ENCODE measurements at places on chromosomes 16 and 17.

- DNase-seq, result no peak
Observed at GRCh38 chr16:3797904-3798811, 80.8 kb upstream of the TRAP1 start.

- DNase-seq, result peak; percentile 19
Observed at GRCh38 chr17:59844884-59845594, 47.7 kb downstream of the TUBD1 start.

DNA sequence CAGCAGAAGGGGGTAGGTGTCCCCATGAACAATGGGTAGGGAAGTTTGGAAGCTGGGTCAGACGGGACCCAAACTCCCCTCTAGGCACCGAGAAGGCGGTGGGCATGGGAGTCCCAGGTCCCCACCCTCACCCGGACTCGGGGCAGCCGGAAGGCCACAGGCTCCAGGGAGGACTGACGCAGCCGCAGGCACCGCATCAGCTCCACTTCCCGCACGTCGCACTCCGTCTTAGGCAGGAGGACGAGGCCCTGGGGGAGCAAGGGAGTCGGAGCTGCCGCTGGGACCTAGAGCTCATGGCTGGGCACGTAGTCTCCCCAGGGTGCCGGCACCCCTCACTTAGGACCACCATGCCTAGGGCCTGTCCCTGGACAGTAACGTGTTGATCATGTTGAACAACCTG lies 7.1 kb upstream of the PAM16 start:
- no peak for DNase-seq

DNA sequence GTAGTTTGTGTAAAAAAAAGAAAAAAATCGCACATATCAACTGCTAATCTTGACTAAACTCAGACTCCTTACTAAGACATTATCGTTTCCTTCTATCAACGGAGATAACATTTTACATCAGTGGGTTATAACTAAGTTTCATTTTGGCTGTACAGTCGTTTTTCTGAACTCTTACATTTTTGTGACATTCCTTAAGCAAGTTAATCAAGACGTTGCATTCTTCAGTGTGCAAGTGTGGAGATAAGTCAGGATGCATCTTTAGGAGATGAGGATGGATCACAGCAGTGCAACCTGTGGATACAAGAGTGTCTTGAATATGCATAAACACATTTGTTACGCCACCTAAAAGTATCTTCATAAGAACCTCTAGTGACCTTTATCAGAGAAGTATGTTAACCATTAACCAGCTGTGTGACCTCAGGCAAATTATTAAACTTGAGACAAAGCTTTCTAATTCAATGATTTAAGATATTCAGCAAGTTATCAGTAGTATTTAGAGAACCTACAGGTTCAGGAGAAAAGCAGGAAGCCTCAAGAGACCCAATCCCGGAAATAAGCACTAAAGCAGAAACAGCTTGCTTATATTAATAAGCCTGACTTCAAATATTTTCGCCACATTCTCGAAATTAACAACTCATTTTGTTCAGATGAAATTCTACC lies 9.4 kb downstream of the CMC2 start:
- no peak for DNase-seq

DNA sequence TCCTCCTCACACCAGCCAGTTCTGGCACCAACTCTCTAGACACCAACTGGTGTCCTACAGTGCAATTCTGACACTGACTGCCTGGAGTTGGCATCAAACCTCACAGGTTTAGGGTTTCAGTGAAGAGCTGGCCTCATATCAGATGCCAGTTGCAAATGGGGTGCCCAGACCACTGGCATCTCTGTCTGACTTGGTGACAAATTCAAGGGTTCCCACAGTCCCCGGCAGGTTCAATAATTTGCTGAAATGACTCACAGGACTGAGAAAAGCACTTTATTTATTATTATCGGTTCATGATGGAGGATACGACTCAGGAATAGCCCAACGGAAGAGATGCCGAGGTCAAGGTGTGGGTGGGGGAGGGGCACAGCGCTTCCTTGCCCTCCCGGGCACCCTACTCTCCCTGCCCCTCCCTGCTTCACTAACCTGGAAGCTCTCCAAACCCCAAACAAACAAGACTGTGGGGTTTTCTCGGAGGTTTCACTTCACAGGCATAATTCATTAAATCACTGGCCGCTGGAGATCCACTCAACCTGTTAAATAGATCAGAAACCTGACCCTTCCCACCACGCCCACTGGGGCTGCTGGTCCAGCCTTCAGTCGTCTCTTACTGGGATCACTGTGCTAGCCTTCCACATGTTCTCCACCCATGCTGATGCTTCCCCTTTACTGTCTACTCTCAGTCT lies 1.7 kb upstream of the NLRP1 start:
- DNase-seq, result peak; percentile 10

DNA sequence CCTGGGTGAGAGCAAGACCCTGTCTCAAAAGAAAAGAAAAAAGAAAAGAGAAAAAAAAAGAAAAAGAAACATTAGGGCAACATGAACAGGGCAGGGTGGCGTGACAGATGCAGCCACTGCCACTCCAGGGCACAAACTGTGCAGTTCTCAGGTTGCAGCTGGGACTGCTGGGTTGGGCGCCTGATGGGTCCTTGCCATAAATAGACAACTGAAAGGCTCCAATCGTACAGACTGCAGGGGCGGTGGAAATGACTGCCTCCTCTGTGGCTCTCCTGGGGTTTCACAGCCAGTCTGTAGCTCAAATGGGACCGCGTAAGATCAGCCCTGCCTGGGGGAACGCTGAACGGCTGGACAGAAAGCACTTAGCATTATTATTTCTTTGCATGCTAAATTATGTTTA lies 130.7 kb downstream of the CPPED1 start:
- DNase-seq, result no peak

- DNase-seq, result peak; percentile 57
Observed at GRCh38 chr16:29290631-29291247, 115.8 kb downstream of the NPIPB11 start.

DNA sequence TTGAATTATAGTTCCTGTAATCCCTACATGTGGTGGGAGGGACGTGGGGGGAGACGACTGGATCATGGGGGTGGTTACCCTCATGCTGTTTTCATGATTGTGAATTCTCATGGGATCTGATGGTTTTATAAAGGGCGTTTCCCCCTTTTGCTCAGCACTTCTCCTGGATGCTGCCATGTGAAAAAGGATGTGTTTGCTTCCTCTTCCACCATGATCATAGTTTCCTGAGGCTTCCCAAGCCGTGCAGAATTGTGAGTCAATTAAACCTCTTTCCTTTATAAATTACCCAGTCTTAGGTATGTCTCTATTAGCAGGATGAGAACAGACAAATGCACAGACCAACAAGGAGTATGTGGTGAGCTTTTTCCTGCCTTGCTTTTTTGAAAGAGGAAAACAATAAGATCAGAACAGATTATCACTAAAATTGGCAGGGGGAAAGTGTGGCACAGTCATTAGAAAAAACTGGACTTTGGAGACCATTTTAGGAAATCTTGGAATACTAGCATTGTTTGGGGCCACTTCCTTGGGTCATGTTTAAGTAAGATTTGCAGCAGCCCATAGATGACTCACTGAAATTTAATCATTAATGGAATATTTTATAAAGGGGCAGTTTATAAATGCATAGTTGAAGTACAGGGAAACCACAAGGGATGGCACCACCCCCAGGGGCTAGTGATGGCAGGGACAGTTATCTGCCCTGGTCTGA lies 352.8 kb downstream of the CDH13 start:
- no peak for DNase-seq

DNA sequence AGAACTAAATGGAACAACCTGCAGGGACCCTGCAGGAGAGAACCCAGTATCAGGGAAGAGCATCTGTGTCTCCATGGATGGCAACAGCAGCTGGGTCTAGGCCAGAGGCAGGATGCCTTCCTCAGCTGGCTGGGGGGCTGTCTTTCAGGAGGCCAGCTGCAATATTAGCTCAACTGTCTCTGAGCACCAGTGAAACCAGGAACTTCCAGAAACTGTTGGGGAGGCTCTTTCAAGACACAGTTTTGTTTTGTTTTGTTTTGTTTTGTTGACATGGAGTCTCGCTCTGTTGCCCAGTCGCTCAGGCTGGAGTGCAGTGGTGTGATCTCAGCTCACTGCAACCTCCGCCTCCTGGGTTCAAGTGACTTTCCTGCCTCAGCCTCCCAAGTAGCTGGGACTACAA lies 7.6 kb downstream of the GPR142 start:
- peak; percentile 30 for DNase-seq

DNA sequence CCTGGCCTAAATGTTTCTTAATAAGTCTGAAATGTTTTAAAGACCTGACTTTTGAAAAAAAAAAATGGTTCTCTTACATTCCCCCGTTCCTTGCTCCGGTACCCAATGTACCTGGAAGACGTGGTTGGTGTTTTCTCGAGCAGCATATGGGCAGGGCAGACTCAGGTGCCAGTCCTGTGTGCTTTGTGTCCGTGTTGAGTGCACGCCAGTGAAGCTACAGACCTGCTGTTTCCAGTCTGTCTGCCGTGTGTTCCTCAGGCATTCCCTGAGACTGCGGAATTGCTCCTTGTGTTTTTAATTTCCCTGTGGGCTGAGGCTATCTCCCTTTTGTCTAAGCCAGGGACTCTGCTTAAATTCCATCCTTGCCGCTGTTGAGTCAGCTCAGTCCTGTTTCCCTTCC lies 11.7 kb upstream of the IL17C start:
- no peak for DNase-seq

DNA sequence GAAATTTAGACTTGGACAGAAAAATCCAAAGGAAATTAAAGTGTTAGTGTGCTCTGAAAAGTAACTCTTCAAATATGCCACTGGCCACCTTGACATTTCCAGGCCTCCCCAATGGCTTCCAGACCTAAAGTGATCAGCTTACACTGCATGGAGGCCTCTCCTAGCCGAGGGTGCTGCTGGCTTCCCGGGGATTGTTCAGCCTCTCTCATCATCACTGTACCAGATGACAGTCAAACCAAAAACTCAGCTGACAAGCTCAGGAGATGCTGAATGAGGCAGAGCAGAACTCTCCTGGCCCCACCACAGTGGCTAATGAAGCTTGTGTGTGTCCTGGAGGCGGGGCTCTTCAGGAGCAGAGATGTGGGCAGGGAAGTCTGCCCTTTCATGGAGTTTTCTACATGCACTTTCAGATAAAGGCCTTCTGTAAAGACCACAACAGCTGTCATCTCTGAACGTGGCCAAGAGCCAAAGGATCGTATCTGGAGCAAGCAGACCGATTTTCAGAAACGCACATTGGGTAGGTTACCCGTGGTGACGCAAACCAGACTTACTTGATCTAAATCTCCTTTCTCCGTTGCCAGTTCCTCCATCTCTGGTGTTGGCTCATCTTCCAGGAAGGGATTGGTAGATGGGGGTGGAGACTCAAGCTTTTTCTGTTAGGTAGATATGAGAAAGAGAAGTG lies 113.3 kb downstream of the VPS53 start:
- no peak for DNase-seq

GRCh38 chr17:79871131-79871530 lies 31.9 kb upstream of the CBX4 start:
- DNase-seq, result no peak

- DNase-seq, result no peak
Observed at GRCh38 chr16:24145927-24146326, 110.2 kb upstream of the CACNG3 start.

DNA sequence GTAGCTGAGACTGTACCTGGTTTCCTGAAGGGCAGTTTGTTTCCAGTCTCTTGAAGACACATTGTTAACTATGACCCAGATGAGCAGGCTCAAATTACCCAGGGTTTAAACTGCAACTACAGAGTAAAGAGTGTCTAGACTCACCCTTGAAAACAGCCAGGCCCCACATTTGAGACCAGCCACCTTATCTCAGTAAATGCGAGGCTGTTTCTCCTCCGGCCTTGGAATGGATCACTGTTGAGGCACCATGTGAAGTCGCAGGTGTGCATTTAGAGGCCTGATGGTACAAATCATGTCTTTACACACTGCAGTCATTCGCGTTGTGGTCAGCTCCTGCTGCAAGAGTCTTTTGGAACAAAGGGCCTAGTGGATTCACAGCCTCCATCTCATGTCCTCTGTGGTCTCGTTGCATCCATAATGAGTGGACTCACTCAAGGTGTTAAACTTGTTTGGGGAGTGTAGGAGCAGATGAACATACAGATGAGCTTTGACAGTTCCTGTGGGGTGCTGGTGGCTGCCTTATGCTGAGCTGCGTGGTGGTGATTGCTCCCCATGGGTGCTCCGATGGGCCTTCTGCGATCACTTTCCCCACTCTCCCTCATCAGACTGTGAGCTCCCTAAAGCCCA lies 18.5 kb upstream of the N4BP1 start:
- DNase-seq, result no peak

DNA sequence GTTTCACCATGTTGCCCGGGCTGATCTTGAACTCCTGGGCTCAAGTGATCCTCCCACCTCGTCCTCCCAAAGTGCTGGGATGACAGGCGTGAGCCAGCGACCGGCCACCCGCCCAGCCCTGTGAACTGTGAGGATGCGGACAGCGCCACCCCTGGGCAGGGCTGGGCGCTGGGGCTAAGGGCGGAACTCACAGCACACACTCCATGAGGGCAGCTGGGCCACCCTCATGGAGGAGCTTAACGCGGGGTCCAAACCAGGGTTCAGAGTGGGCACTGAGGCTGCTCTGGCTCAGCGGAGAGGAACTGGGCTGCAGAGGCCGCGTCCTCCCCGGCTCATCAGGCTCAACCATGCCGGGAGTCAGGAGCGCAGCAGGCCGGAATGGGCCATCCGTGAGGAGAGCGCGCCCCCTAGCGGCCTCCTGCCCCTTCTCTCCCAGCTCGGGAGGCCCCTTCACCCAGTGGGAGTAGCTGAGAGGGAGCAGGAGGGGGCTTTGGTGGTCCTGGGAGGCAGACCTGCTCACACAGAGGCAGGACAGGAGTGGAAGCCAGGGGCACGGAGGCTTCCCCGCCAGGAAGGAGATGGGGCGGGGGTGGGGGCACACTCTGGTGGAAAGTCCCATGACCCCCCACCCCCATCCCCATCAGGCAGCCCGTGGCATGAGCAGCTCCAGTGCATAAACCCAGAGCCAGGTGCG lies 13.8 kb downstream of the CORO7 start:
- DNase-seq, result peak; percentile 63

GRCh38 chr17:5793157-5793556 lies 208.8 kb upstream of the NLRP1 start:
- no peak for DNase-seq

DNA sequence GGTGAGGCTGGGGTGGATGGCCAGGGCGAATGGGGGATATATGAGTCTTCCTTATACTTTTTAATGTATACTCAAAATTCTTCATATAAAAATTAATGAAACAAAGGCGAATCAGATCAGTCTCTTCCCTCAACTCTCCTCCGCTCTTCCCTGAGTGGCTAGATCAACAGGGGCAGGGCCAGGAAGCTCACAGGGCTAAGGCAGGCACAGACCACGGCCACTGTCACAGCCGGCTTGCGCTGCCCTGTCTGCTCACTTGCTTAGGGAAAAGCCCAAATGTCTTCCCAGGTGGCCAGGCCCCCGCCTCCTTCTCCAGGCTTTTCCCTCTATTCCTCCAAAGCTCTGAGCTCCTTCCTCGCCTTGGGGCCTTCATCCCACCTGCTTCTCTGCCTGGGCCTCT lies 6.0 kb downstream of the GRIN2C start:
- DNase-seq, result no peak

GRCh38 chr17:81126281-81127132 lies 38.8 kb upstream of the PVALEF start:
- DNase-seq, result no peak

- no peak for DNase-seq
Observed at GRCh38 chr17:10792151-10792550, 11.7 kb downstream of the TMEM238L start.

- peak; percentile 90 for DNase-seq
Observed at GRCh38 chr17:2592971-2593820, at the start of gene PAFAH1B1. PAFAH1B1 (plus strand) TSS chr17:2593654; CDS start chr17:2638289, 44,635 bp downstream.
